Neural progenitor cell (in vitro differentiated cells): ENCODE measurements at places on chromosomes 5 and 9. TPM values are rescaled to one million over a fixed set of nuclear protein-coding genes. Genes with fewer than 3 reads are reported as not detected.

DNA sequence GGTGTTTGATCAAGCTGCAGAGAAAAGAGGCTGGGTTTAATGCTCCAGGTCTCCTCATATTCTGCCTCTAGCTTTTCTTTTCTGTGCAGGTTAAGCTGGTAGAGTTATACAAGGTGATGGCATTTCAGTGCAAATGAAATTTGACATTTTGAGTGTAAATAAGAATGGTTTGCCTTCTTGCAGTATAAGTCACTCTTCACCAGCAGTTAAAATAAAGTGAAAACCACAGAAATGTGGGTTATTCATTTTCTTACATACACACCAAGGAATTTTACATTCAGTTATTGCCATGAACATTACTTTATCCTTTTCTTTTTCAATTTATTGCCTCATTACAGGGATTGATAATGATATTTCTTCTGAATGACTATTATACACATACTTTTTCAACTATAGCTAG lies 337.5 kb upstream of the PCSK5 start:
- DNase-seq = no peak
- no peaks in the 10 kb centered on the region for H3K36me3 ChIP-seq
- no peak overlapping the region for H3K4me3 ChIP-seq
- no peak overlapping the region for H3K27ac ChIP-seq
- H3K4me1 ChIP-seq = no peaks in the 10 kb centered on the region
- no peaks in the 10 kb centered on the region for H3K27me3 ChIP-seq

Gene PCDHGA10
- total RNA-seq = 4.2 and 4.7 TPM in 2 replicates

GRCh38 chr9:127599550-127599891 lies 12.6 kb upstream of the STXBP1 start:
- no peaks in the 10 kb centered on the region for H3K4me1 ChIP-seq
- H3K36me3 ChIP-seq = no peaks in the 10 kb centered on the region
- no peak overlapping the region for H3K4me3 ChIP-seq
- no peak for DNase-seq
- H3K27me3 ChIP-seq = no peaks in the 10 kb centered on the region

Gene ITGA2
- 2.5 and 2.6 TPM in 2 replicates for total RNA-seq

GRCh38 chr5:125245216-125245615 lies 498.8 kb upstream of the ZNF608 start:
- no peaks in the 10 kb centered on the region for H3K4me1 ChIP-seq

GRCh38 chr5:17872204-17872603 lies 237.9 kb downstream of the TAF11L14 start:
- H3K4me3 ChIP-seq = no peak overlapping the region
- DNase-seq = no peak
- no peaks in the 10 kb centered on the region for H3K36me3 ChIP-seq
- H3K4me1 ChIP-seq = no peaks in the 10 kb centered on the region
- no peak overlapping the region for H3K27ac ChIP-seq

Gene MINAR2
- total RNA-seq = not detected in 2 replicates

Gene ARHGEF37
- total RNA-seq = 0.99 and 1.7 TPM in 2 replicates

Gene ZNF622
- 14.6 and 21.8 TPM in 2 replicates for total RNA-seq

GRCh38 chr5:80834710-80835109 lies 125.5 kb upstream of the RASGRF2 start:
- H3K4me3 ChIP-seq = no peak overlapping the region
- no peaks in the 10 kb centered on the region for H3K4me1 ChIP-seq
- no peaks in the 10 kb centered on the region for H3K27me3 ChIP-seq
- peaks cover 12% of the 10 kb centered on the region for H3K36me3 ChIP-seq

DNA sequence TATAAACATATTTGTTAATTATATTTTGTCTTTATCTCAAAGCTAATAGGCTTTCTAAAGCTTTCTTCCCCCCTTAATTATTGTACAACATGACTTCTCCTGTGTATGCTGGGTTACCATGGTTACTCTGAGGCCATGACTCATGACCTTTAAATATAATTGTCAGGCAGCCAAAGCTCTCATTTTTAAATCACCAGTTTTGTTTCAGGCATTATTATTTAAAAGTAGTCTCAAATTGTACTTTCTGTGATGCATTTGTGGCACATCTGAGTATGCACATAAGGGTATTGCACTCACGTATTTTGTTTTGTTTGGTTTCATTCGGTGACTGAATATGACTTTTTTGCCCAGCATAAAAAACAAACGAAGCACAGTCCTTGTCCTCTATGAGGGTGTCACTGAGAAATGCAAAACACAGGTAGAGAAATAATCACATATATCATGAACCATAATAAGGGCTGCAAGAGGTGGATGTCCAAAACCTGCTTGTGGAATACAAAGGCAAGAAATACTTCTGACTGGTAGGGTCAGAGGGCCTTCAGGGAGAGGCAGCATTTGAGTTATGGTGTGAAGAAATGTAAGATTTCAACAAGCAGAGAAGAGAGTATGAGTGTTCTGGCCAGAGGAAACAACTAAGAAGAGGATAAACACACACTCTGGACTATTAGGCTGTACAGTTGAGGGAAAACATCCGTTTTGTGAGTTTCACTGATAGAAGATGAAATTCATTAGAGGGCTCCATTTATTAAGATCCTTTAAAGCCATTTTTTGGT lies 2.1 kb downstream of the CCDC192 start:
- no peak overlapping the region for H3K4me3 ChIP-seq
- H3K27me3 ChIP-seq = no peaks in the 10 kb centered on the region
- DNase-seq = no peak
- H3K4me1 ChIP-seq = peaks cover 26% of the 10 kb centered on the region
- no peak overlapping the region for H3K27ac ChIP-seq
- no peaks in the 10 kb centered on the region for H3K36me3 ChIP-seq

DNA sequence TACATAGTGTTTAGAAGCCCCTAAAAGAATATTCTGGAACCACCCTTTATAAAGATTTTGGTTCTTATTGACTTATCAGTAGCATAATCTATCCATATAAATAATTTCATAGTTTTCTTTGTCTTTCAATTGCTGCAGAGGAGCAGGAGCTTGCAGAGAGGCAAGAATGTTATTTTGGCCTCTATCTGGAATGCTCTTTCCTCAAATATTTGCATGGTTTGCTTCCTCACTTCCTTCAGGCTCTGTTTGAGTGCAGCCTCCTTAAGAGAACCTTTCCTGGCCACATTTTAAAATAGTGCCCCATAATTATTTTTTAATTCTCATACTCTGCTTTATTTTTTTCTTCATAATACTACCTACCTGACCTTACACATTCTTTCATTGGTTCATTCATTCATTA lies 1.5 kb downstream of the C5 start:
- H3K27me3 ChIP-seq = no peaks in the 10 kb centered on the region

- DNase-seq = peak; percentile 11
- H3K27me3 ChIP-seq = no peaks in the 10 kb centered on the region
- H3K36me3 ChIP-seq = no peaks in the 10 kb centered on the region
These were observed 1.8 kb downstream of the IL6ST start for GRCh38 chr5:55993013-55993412.

- H3K4me1 ChIP-seq = no peaks in the 10 kb centered on the region
- no peak overlapping the region for H3K27ac ChIP-seq
- H3K4me3 ChIP-seq = no peak overlapping the region
- no peaks in the 10 kb centered on the region for H3K27me3 ChIP-seq
- H3K36me3 ChIP-seq = no peaks in the 10 kb centered on the region
These were observed 440.4 kb downstream of the HINT1 start for GRCh38 chr5:130724658-130725057.

DNA sequence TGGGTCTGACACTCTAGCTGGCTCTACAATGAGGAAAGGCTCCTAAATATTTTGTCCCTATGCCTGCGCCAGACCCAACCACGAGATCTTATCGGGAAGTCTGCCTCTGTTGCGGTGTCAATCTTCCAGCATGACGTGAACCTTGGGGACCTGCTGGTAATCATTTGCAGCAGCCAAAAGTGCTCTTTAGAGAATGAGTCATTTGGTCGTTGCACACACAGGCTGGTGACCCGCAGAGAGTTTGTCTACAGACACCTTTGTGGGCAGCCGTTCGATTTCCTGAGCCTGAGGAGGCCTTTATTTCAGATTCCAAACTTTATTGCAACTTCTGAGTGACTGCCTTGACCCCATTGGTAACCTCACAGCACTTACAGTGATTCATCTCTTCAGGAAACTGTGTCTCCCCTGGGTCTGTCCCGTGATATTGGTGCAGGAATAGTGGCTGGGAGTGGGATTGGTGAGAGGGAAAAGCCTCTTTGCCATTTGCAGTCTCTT lies 326.1 kb downstream of the NSG2 start:
- H3K4me3 ChIP-seq = no peak overlapping the region
- H3K27me3 ChIP-seq = no peaks in the 10 kb centered on the region
- H3K4me1 ChIP-seq = no peaks in the 10 kb centered on the region
- no peak overlapping the region for H3K27ac ChIP-seq
- no peak for DNase-seq

DNA sequence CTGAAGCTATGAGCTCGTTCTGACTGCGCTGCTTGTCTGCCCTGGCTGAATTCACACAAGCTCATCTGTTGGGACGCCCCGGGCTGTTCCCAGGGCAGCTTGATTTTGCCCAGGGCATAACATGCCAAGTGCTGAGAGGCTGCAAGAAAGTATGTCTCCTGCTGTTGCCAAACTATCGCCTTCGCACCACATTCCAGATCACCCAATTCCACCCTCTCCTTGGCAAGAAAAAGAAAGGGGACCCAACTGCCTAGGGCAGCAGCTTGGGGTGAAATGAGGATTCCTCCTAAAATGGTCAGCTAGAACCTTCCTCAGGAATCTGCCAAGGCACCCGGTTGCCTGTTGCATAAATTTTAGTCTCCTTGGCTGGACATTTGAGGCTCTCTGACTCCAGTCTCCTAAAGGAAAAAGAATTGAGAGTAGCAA lies 21.2 kb downstream of the COL15A1 start:
- H3K27ac ChIP-seq = no peak overlapping the region
- no peaks in the 10 kb centered on the region for H3K4me1 ChIP-seq
- no peaks in the 10 kb centered on the region for H3K36me3 ChIP-seq
- no peak overlapping the region for H3K4me3 ChIP-seq

Gene DBH
- not detected in 2 replicates for total RNA-seq

Gene JAKMIP2
- total RNA-seq = 8.2 TPM in 2 replicates

DNA sequence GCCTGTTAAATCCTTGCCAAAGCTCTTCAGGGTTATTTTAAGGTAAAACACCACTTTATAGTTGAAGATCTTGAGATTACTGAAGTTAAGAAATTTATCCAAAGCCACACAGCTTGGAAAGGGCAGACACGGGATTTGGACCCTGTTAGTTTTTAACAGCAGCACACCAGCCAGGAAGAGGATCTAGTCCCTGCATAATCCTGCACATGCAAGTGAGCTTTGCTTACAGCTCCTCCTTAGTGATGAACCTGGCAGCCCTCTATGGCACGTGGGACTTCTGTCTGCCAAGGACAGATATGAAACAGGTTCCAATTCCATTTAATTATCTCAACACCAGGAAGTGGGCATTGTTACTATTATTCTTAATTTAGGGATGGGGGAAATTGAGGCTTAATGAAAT lies 108.7 kb downstream of the TRIM32 start:
- H3K27ac ChIP-seq = peak overlapping the region; percentile 1
- H3K36me3 ChIP-seq = no peaks in the 10 kb centered on the region
- no peak for DNase-seq
- no peak overlapping the region for H3K4me3 ChIP-seq

DNA sequence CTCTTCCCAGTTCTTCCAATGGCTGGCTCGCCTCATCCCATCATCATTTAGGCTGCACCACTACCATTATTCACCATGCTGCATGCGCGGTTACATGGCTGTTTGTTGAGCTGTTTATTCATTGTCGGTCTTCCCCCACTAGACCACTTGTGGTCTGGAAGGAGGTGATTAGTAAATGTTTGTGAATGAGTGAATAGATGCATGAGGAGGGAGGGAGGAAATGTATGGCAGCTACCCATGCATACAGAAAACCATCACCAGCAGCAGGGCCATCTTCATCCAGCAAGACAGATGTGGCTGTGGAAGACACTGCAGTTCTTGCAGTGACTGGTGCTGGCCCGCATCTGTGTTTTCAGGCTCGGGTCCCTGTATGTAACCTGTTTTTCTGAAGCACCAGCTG lies 113.3 kb upstream of the SAP30L start:
- H3K4me3 ChIP-seq = no peak overlapping the region
- no peak overlapping the region for H3K27ac ChIP-seq
- no peaks in the 10 kb centered on the region for H3K36me3 ChIP-seq
- peaks cover 6% of the 10 kb centered on the region for H3K4me1 ChIP-seq

Gene CCDC152
- total RNA-seq = 11.8 and 23.9 TPM in 2 replicates

Gene LPAR1
- 30.3 and 36.0 TPM in 2 replicates for total RNA-seq

GRCh38 chr5:72353046-72353445 lies 32.9 kb downstream of the PTCD2 start:
- H3K4me3 ChIP-seq = no peak overlapping the region
- H3K27me3 ChIP-seq = no peaks in the 10 kb centered on the region
- no peak for DNase-seq
- no peaks in the 10 kb centered on the region for H3K4me1 ChIP-seq

Gene PMPCA
- total RNA-seq = 51.3 and 65.3 TPM in 2 replicates

DNA sequence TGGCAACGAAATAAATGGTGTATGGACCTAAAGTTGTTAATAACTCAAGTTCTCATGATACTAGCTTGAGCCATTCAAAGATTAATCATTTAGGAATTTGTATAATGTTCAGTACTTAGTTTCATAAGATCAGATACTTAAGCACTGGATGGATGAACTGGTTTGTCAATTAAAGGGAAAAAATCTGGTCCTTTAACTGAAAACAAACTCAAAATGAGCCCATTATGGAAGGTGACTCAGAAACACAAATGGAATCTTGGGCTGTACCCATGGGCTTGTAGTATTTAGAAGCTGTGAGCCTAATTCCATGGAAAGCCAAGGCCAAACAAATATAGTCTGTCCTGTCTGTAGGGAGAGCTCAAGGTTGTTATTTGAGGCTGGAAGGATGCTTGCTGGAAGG lies 27.6 kb upstream of the ADRB2 start:
- no peak overlapping the region for H3K27ac ChIP-seq
- no peaks in the 10 kb centered on the region for H3K27me3 ChIP-seq
- no peak for DNase-seq
- no peaks in the 10 kb centered on the region for H3K36me3 ChIP-seq
